ENCODE measurements at places on chromosomes 1 and 21.

DNA sequence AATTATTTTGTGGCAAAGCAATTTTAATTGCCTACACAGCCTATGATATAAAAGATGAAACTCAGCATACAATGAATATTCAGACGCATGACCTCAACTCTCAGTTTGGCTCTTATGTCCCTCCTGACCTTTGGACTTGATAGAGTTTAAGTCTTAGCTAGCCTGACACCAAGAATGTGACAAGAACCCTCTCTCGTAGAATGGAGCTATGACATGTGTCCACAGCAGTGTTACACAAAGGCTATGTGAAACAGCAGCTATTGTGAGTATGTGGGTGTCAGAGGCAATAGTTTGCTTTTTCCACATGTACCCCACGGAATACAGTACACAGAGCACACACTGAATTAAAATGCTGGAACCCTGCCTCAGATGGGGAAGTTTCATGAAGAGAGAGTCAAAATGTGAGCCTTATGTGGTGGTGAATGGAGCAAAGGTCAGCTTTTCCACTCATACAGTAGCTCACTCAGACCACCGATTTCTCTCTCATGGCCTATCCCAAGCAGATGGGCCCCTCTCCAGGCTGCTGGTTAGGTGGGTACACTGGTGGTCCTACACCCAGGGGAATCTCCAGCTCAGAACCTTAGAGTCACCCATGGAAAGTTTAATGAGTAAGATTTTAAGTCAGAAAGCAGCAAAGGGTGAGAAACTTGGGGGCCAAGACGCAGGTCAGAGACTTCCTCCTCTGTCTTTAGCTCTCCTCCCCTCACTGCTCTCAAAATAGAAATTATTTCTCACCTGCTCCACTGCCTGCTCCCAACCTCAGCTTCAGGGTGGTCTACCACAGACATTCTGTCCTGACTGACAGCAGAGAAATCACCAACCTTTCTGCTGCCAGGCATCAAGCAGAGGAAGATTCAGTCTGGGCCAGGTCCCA is 10.1 kb upstream of the XCL2 start:
- DNase-seq, result no peak

DNA sequence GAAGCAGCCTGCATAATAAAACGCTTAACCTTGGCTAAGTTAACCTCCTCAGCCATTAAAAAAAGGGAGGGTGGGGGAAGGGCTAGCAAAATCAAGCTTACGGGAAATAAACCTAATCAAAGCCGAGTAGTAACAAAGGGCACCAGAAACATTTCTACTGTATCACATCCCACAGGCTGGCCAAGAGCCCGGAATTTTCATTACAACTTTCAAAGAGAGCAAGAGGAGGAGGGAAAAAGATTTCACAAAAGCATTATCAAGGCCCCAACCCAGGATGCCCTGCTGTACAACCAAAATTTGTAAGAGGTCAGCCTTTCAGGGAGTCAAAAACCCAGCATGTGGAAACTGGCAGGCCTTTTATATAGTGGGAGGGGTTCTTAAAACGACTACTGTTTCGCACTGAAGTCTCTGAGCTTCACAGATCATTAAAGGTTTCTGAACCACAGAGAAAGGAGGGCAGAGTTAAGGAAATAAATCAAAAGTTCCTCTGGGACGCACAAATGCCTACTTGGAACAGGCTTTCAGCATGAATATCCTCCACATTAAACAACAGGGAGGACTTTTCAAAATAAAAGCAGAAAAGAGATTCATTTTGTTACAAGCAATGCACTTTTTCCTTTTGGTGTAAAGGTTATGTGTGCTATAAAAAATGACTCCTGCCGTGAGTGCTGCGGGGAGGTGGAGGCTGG is 90.4 kb downstream of the SLC45A1 start:
- no peak for DNase-seq

DNA sequence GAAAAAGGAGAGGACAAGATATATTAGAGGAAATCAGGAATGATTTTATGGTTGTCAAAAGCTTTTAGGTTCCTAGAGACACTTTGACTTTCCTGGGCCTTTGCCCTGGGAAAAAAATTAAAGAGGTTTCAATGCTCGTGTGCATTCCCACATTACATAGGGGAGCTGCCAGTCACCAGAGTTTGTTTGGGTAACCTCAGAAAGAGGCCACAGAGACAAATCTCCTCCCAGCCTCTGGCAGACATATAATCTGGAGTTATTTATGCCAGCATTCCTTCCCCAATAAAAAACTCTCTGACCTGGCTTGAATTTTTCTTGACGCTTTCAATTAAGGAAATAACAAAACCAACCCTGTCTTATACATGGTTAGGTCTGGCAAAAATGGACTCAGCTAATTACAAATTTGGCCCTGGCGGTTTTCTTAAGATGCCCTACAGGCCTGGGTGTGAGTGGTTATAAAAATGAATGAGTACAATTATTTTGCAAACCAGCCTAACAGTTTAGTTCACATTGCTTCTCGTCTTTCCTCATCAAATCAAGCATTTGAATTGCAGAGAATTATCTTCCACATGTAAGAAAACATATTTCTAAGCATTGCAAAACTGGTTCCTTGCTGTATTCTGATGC is 63.7 kb downstream of the WLS start:
- no peak for DNase-seq

DNA sequence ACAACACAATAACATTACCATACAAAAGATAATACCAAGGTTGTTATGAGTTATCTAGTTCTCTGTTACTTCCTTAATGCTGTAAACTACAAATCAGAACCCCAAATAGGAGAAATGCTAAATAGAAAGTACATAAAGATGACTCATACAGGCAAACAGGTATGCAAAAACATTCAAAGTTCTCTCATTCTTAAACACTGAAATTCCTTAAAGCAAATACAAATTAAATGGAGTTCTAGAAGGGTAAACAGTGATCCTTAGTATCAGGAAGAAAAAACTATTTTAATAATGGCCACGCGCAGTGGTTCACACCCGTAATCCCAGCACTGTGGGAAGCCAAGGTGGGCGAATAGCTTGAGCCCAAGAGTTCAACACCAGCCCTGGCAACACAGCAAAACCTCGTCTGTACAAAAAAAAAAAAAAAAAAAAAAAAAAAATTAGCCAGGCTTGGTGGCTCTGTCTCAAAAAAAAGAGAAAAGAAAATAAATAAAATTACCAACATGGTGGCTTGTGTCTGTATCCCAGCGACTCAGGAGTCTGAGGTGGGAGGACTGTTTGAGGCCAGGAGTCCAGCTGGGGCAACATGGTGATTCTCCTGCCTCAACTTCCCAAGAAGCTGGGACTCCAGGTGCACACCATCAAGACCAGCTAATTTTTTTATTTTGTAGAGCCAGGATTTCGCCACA is 17.5 kb downstream of the FBXO42 start:
- no peak for DNase-seq

- DNase-seq, result no peak
Observed at GRCh38 chr21:35135481-35135880, 86.4 kb upstream of the RUNX1 start.

DNA sequence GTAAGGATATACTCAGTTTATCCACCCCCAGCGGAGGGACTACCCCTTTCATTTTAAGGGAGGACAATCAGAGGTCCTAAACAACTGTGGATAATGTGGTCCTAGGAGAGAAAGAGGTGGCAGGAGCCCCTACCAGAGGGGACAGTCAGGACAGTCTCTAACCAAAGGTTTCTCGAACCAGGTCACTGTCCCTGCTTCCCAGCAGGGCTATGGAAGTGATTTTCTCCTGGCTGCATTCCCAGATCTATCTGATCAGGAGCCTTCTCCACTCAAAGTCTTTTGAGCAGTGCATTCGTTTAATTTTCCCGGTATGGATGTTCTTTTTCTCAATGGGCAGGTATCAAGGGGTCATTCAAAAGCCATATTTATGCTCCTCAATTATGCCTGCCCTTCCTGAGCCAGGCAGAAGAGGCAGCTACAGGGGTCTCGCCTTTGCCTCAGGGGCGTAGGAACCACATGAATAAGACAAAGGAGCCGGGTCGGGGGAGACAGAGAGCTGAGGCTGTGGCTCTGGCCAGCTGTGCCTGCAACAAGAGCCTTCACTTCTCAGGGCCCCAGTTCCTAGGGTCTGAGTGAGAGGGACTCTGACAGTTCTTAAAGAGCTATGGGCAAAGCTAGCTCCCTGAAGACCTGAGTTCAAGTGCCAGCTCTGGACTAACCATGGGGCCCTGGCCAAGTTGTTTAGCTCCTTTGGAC is 62.5 kb upstream of the DMRTB1 start:
- DNase-seq, result no peak

DNA sequence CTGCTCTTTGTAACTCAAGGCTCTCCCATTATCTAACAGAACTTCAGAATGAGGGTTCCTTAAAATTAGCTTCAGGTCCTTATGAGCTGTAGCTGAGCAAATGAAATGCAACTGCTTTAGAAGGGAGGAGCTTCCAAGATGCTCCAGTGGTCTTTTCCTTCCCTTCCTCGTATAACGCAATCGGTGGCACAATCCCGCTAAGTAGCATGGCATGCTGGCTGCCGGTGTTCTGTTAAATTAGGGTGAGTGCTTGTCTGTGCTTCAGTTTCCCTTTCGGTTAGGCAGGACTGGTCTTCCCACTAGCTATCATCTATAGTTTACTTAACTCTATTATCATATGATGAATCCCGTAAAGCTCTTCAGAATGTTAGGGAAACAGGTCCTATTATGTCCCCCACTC is 917 bp downstream of the KIAA0040 start:
- no peak for DNase-seq

Measured in SK-N-DZ (cell line).